IMR-90 (cell line): ENCODE measurements at places on chromosomes 12 and 14.

DNA sequence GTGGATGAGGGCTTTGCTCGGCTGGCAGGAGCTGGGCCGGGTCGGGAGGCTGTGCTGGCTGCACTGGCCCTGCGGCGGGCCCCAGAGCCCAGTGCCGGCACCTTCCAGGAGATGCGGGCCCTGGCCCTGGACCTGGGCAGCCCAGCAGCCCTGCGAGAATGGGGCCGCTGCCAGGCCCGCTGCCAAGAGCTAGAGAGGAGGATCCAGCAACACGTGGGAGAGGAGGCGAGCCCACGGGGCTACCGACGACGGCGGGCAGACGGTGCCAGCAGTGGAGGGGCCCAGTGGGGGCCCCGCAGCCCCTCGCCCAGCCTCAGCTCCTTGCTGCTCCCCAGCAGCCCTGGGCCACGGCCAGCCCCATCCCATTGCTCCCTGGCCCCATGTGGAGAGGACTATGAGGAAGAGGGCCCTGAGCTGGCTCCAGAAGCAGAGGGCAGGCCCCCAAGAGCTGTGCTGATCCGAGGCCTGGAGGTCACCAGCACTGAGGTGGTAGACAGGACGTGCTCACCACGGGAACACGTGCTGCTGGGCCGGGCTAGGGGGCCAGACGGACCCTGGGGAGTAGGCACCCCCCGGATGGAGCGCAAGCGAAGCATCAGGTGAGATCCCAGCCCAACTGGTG, 11.5 kb downstream of the ARHGEF40 start:
- no peak for DNase-seq

DNA sequence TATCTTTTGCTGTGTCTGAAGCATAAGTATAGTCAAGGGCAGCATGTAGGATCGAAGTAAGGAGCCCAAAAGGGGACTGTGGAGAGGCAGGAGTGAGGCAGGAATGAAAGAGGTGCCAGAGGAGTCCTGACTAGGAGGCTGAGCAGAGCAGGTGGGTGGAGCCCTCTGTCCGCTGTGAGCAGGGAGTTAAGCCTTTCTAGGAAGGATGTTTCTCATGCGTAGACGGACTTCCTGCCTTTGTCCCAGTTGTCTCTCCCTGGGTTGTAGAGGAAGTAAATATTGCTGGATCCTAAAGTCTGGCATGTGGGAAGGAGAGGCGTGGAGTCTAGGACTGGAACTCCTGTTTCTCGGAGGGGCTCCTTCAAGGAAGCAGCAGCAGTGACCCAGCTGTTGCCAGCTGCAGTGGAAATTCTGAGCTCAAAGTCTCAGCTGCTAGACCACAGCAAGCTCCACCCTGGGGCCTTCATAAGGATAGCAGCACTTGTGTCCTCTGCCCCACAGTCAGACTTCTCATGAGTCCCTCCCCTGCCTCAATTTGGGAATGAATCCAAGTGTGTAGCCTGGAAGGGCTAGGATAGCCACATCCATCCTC, 44.0 kb downstream of the RBMS2 start:
- DNase-seq: peak; percentile 77

GRCh38 chr12:39272871-39273655, 169.9 kb downstream of the KIF21A start:
- peak; percentile 3 for DNase-seq

GRCh38 chr12:114193474-114193873, 212.5 kb downstream of the TBX5 start:
- DNase-seq: no peak

DNA sequence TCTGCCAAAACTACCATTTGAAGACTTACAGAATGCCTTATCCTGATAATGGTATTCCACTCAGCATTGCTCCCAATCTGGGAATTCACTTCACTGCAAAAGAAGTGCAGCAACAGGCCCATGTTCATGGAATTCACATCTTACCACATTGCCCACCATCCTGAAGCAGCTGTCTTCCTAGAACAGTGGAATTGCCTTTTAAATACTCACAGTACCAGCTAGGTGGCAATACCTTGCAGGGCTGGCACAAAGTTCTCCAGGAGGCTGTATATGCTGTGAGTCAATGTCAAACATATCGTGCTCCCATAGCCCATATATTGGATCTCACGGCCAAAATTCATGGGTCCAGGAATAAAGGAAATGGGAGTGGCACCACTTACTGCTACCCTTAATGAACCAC, 83.8 kb upstream of the PLEKHG7 start:
- no peak for DNase-seq

DNA sequence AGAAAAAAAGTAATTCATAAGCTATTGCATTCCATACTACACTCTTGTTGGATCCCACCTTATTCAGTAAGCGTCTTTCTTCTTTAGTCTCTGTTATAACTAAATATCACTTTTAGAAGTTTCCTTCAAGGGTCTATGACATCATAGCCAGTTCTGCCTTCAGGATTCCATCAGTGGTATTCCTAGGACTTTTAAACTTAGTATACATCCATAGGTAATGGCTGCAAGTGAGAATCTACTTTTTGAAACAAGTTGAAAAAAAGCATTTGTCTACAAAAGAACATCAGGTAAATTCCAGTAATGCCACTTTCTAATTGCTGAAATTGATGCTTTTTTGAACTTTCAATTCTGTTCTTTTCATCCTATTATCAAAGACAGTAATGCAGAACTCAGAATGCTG, at the start of gene FSCB:
FSCB (minus strand) TSS at position 101 of the 400 bp plus-strand sequence. CDS start 296 bp downstream, outside the sequence.
- no peak for DNase-seq

- no peak for DNase-seq
Observed at GRCh38 chr14:43165651-43166050, 1341.4 kb downstream of the FSCB start.

DNA sequence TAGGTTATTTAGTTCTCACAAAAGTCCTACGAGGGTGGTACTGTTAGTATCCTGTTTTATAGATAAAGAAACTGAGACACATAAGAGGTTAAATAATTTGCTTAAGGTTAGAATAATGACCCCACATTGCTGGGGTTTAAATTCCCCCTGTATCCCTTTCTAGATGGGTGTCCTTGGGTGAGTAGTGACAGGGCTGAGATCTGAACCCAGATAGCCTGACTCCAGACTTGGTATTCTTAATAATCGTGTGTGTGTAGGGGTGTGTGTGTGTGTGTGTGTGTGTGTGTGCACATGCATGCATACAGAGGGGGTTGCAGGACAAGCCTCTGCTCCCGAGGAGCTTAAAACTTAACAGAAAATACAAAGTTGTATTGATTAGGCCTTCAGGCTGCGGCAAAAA, 96.7 kb upstream of the PSMC1 start:
- DNase-seq: no peak

DNA sequence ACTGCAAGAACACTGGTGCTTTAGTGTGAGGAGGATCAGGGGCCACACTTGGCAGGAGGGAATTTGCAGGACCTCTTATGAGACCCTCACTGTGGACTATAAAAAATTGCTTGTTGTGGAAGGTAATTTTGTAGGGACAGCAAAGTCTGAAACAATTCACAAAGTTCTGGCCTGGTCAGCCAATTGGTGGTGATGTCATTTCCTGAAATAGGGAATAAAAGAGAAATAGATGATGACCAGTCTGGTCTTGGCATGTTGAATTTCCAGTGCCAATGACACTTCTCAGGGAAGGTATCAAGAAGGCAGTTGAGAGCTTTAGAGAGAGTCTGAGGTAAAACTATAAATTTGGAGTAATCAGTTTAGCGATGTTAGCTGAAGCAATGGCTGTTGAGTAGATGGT, 129.3 kb upstream of the LMNTD1 start:
- peak; percentile 23 for DNase-seq

- no peak for DNase-seq
Observed at GRCh38 chr12:126999352-126999751, 1267.6 kb upstream of the TMEM132C start.

GRCh38 chr12:131491916-131492490, 218.9 kb upstream of the SFSWAP start:
- no peak for DNase-seq

DNA sequence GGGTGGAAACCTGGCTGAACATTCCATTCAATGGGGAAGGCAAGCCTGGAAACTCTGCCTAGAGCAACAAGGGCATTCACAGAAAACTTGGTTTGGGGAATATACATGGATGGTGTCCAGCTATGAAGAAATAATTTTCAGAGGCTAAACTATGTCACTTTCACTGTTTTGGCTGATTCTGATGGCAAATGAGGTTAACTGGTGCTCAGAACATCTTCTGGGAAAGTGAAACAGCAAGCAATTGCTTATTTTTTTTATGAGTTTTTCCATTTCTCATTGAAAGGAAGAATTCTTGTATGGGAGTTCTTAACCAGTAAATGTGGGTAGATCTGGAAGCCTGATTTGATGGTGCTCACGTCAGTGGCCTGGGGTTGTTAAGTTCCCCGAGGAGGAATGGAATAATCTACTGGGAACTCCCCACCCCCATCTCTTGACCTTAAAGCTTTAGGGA, 132.8 kb upstream of the BTG1 start:
- DNase-seq: peak; percentile 2

- DNase-seq: peak; percentile 17
Observed at GRCh38 chr12:77777274-77777673, 53.4 kb upstream of the NAV3 start.

- no peak for DNase-seq
Observed at GRCh38 chr12:107066691-107067090, 26.7 kb downstream of the CRY1 start.

DNA sequence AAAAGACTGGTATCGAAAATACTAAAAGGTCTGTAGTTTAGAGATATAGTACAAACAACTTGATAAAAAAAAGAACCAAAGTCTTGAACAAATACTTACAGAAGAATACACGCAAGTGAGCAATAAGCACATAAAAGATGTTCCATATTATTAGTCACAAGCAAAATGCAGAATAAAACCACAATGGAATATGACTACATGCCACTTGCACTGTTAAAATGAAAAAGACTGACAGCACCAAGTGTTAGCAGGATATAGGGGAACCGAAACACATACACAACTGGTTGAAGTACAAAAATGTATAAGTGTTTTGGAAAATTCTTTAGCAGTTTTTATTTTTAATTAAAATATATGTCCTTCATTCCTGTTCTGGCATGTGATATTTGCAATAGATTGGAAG, 3.6 kb downstream of the CLEC2A start:
- DNase-seq: no peak

GRCh38 chr12:116382686-116383530, 105.4 kb upstream of the MED13L start:
- peak; percentile 99 for DNase-seq

DNA sequence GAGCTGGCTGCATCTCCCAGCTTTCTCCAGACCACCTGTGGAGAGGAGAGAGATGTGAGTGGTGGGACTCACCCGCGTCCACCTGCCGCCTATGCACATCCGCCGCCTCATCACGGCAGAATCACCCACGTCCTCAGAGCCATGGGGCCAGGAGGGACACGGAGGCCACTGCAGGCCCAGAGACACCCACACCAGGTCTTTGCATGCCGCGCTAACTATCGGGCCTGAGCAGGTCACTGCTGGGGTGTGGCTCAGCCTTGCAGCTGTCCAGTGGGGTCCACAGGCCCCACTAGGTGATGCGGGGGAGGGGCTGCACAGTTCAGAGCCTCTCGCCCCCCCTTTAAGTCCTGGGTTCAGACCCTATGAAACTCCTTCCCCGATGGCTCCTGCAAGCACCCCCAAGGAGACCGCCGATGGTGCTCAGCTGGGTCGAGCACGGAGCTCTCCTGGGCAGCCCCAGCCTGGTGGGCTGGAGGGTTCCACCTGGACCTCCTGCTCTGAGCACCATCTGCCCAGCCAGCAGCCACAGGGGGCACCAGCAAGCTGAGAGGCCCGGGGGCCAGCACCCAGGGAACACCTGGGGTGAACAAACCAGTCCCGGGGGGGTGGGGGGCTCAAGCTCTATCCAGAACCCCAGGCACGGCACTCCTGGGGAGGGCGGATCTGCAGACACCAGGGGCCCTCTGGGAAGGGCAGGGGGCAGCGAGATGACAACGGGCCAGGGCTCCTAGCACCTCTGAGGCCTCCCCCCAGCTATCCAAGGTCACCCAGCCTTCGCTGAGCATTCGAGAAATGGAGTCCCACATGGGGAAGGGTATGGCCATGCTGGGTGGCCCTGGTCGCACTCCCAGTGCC, 34.3 kb downstream of the CCNK start:
- DNase-seq: no peak

DNA sequence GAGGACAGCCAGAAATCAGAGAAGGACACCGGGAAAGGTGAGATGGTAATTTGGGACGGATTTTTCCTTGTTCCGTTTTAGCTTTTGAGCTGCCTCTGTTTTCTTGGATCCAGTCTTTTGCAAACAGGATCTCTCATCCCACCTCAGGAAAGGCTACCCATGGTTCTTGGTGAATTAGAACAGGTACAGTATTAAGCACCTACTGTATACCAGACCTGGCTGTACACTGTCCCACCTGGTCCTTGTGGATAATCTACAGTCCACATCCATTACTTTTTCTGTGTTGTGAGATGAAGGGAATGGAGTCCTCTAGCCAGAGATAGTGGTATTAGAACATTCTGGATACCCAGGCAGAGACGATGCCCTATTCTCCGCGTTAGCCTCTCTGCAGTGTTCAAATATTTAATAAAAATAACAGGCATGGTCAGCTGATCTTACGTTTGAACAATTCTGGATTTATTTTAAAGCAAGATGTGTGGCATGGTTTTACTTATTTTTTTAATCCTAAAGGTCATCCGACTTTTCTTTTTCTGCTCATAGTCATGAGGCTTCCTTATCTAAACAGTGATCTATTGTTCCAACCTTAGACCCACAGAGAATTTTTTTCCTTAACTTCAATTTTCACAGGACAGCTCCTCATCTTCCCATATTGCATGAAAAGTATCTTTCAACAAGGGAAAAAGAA, 18.8 kb downstream of the PLXNC1 start:
- DNase-seq: no peak

DNA sequence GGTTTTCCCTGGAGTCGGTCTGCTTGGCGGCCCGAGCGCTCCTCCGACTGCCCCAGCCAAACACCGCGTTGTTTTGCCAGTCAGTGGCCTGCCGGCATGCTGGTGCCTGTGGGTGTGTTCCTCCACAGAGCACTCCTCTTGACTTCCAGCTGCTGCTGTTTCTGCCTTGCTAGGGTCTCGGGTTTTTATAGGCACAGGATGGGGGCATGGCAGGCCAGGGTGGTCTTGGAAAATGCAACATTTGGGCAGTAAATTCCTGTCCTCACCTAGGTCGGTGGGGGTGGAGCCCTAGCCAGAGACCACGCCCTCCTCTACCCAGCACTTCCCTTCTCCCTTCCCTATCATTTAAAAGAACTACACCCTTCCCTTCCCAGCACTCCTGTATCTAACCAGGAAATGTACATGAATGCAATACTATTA, 34.7 kb upstream of the VASH1 start:
- no peak for DNase-seq

GRCh38 chr12:116495260-116495659, 63.9 kb upstream of the MAP1LC3B2 start:
- peak; percentile 55 for DNase-seq
